ENCODE measurements at places on chromosomes 5 and 9.

DNA sequence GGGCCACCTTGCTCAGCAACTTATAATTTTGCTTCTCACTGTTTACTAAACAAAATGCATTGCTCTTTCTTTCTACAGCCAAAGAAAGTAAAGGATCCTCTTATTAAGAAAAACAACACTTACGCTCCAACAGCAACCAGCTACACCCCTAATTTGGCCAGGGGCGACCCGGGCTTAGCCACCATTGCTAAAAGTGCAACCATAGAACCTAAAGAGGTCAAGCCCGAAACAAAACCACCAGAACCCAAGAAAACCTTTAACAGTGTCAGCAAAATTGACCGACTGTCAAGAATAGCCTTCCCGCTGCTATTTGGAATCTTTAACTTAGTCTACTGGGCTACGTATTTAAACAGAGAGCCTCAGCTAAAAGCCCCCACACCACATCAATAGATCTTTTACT lies 49.1 kb downstream of the GABRA1 start:
- DNase-seq = no peak

GRCh38 chr9:87383344-87384150 lies 114.1 kb upstream of the DAPK1 start:
- DNase-seq = no peak

GRCh38 chr5:25694801-25695200 lies 1050.0 kb upstream of the CDH10 start:
- no peak for DNase-seq

- DNase-seq = no peak
Observed at GRCh38 chr5:13601112-13601511, 343.4 kb downstream of the DNAH5 start.

DNA sequence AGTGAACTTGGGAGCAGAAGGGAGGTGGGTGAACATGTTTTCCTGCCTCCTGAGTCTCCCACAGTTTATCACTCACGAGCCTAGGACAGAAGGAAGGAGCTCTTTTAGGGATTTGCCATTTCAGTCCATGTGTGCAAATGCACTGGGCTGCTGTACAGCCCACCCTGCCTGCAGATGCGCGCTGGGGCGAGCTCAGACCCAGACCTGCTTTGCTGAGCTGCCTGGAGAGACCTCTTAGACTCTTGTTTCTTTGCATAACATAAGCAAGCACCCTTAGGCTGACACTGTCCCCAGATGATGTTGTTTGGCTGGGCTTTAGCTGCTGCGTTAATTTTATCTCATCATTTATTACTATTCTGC lies 199.0 kb downstream of the CACNA1B start:
- no peak for DNase-seq

GRCh38 chr5:45274241-45274640 lies 421.9 kb downstream of the HCN1 start:
- DNase-seq = no peak

All from stimulated activated CD4-positive, alpha-beta T cell treated with anti-CD3 and anti-CD28 coated beads, Interleukin-12 subunit alpha, Interleukin-12 subunit beta, amount 100 ng/mL, for 24 hours (primary cell).